ENCODE measurements at places on chromosomes 7 and 10. TPM values are rescaled to one million over a fixed set of nuclear protein-coding genes. Genes with fewer than 3 reads are reported as not detected.

- DNase-seq = no peak
- H3K36me3 ChIP-seq = no peaks in the 10 kb centered on the region
- no peak overlapping the region for H3K27ac ChIP-seq
- H3K4me3 ChIP-seq = no peak overlapping the region
- H3K4me1 ChIP-seq = peaks cover 6% of the 10 kb centered on the region
- no peaks in the 10 kb centered on the region for H3K27me3 ChIP-seq
These were observed 54.4 kb downstream of the ZNF800 start for GRCh38 chr7:127338122-127338521.

GRCh38 chr7:114941692-114942091 lies 19.8 kb downstream of the MDFIC start:
- H3K4me3 ChIP-seq = no peak overlapping the region
- DNase-seq = no peak
- no peak overlapping the region for H3K27ac ChIP-seq
- peaks cover 61% of the 10 kb centered on the region for H3K4me1 ChIP-seq
- H3K27me3 ChIP-seq = no peaks in the 10 kb centered on the region

DNA sequence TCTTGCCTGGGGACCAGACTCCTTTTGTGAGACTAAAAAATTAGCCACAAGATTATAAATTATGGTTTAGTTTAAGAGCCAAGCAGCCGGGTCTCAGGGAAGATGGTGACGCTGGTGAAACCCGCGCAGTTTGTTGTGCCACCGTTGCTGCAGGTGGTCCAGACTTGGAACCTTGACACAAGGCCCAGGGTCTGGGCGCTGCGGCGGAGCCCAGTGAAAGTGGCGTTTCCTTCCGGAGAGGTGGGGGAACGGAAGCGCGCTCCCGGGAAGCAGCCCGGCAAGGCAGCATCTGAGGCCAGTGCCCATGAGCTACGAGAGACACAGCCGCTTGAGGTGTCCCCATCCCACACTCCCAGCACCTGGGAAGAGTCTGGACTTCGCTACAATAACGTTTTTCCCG lies 131.6 kb downstream of the SKIDA1 start:
- H3K36me3 ChIP-seq = no peaks in the 10 kb centered on the region
- no peak overlapping the region for H3K4me3 ChIP-seq
- peaks cover 6% of the 10 kb centered on the region for H3K4me1 ChIP-seq
- DNase-seq = no peak

DNA sequence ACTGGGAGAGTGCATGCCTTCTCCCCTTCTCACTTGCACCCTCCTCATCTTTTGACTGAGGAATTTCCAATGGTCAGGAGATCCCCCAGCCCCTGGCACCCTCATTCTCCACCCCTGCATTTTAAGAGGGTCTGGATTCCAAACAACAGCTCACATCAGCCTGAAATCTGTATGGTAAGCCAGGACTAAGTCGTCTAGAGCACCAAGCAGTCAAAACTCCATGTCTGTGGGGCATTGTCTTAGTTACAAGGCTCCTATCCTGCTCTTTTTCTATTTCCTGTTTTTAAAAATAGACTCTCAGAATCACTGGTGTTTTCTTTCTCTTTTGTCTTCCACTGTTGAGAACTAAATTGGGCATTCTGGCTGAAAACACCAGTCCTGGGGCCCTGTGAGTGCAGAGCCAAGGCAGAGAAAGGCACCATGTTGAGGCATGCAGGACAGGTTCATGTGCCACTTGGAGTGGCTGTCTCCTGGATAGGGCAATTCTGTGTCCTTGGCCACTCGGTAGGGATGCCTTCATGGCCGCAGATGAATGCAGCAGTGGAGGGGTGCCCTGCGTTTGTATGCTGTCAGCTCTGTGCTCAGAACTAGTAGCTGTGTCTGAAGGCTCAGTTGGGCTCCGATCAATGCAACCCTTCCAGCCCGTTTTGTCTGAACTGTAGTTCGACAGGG lies 216.6 kb upstream of the YAE1 start:
- no peaks in the 10 kb centered on the region for H3K27me3 ChIP-seq
- H3K36me3 ChIP-seq = no peaks in the 10 kb centered on the region
- peaks cover 14% of the 10 kb centered on the region for H3K4me1 ChIP-seq
- no peak overlapping the region for H3K4me3 ChIP-seq

DNA sequence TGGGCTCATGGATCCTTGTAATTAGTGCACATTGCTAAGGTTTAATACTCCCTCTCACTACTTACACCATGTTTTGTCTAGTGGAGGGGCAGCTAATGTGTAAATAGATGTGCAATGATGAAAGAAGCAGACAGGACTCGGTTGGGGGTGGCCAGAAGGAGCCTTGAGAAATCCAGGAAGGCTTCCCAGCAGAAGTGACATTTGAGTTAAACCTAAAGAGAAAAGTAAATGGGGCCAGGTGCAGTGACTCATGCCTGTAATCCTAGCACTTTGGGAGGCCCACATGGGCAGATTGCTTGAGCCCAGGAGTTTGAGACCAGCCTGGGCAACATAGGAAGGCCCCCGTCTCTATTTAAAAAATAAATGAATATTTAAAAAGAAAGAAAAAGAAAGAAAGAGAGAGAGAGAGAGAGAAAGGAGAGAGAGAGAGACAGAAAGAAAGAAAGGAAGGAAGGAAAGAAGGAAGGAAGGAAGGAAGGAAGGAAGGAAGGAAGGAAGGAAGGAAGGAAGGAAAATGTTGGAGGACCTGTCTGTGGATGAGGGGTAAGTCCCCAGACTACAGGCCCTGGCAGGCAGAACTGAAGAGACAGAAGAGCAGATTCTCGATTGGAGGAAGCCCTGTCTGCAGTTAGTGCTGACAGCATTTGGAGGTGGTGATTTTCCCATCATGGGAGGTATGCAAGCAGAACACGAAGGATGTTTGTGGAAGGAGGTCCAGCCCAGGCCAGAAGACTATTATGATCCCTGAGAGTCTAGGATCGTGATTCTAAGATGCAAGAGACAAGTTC lies 3.6 kb downstream of the ELN start:
- peak overlapping the region; percentile 67 for H3K4me3 ChIP-seq
- H3K36me3 ChIP-seq = peaks cover 16% of the 10 kb centered on the region
- no peak for DNase-seq
- peak overlapping the region; percentile 92 for H3K27ac ChIP-seq

DNA sequence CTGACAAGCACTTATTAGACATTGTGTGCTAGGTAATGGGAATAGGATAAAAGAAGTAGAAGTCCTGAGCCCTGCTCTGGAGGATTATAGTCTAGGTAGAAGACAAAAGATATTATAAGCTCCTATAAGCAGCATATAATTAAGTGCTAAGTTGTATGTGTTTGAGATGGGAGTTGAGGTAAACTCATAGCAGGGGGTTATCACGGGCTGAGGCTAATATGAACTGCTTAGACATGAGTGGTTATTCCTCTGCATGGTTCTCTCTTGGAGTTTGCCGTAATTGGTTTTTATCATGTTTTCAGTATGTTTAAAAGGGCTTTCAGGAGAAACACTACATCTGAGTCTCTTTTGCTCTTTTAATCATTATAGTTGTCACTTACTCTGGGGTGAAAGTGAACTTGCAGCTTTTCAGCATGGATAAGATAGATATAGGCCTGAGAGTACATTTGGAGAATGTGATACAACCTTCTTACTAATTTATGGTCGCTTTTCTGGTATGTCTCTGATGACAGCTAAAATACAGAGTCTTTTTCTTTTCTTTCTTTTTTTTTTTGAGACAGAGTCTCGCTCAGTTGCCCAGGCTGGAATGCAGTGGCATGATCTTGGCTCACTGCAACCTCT lies 39.0 kb downstream of the SMNDC1 start:
- DNase-seq = no peak
- peaks cover 99% of the 10 kb centered on the region for H3K4me1 ChIP-seq
- no peaks in the 10 kb centered on the region for H3K27me3 ChIP-seq

DNA sequence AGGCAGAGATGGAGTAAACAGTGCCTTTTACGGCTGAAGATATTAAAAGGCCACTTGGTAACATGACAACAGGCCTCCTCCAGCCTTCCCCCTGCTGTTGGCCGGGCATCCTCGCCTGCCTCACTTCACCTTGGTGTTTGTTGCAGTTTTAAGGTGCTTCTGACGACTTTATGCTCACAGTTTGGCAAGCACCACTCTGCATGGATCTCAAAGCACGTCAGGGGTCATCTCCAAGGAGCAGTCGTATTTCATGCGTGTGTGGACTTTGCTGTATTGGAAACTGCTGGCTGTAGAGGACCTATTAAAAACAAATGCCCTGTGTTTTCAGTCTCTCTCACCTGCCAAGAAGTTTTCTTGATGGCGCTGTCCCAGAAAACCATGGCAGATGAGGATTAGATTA lies 483.1 kb downstream of the RPS24 start:
- no peaks in the 10 kb centered on the region for H3K36me3 ChIP-seq
- peak overlapping the region; percentile 74 for H3K27ac ChIP-seq
- H3K4me1 ChIP-seq = peaks cover 68% of the 10 kb centered on the region
- H3K4me3 ChIP-seq = no peak overlapping the region
- no peaks in the 10 kb centered on the region for H3K27me3 ChIP-seq
- peak; percentile 92 for DNase-seq

DNA sequence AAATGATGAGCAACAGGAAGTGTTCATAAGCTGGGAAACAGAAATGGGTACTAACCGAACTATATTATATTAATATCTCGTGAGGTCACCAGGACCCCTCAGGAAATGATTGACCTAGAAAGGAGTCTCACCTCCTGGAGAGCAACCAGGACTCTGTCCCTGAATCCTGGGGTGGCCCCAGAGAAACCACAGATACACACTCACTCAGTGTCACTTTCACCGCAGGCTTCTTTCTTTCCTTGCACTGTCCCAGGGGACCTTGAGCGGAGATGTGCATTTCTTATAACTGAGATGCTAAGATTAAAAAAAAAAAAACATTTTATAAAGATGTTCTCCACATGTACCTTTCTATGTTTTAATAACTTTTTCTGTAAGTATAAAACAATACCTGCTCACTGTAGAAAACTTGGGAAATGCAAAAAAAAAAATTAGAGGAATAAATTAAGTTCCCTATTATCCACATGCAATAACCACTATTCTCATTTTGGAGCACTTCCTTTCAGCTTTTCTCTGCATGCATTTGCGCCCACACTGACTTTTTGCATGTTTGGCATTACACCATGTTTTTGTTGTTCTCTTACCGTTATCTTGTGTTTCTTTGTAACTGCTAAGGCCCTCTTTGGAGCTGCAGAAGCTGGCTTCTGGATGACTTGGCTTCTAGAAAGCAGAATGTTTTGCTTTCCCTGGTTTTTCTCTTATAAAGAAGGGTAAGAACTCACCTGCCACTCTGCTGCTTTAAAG lies 15.0 kb downstream of the NOD1 start:
- peaks cover 65% of the 10 kb centered on the region for H3K4me1 ChIP-seq
- no peaks in the 10 kb centered on the region for H3K36me3 ChIP-seq
- DNase-seq = no peak
- H3K27me3 ChIP-seq = no peaks in the 10 kb centered on the region

DNA sequence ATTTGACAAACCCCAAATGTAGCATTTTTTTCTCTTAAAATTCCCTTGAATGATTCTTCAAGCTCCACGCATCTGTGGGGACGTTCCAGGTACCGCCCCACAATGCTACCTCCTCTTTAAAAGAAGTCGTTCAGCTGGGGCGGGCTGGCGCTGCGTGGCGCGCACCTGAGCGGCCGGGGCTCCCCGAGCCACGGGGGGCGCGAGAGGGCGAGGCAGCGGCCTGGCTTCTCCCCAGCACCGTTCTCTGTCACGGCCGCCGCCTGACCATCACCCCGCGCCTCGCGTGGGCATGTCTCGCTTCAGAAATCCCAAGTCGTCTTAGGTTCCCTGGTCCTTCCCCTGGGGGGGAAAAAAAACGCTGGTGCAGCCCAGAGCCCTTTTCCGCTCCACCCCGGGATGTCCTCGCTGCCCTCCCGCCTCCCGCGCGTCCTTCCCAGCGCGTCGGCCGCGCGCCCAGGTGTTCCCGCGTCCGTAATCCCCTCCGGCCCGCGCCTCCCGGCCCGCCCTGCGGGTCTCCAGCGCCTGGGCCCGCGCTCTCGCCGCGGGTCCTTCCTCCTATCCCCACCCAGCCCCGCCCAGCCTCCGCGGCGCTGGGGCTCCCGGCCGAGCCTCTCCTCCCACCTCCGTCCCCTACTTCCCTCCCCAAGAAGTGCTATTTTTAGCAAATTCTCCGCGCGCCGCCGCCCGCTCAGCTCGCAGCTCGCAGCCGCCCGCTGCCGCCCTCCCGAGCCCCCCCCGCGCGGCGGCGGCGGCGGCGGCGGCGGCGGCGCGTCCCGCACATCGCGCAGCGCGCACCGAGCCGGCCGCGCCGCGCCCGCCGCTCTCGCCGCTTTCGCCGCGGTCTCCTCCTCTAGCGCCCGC lies 58.7 kb upstream of the PRPS1L1 start:
- no peaks in the 10 kb centered on the region for H3K36me3 ChIP-seq
- peak overlapping the region; percentile 88 for H3K27ac ChIP-seq
- peak overlapping the region; percentile 94 for H3K4me3 ChIP-seq
- H3K27me3 ChIP-seq = no peaks in the 10 kb centered on the region
- no peak for DNase-seq
- H3K4me1 ChIP-seq = peaks cover 34% of the 10 kb centered on the region

- peaks cover 50% of the 10 kb centered on the region for H3K36me3 ChIP-seq
- H3K27me3 ChIP-seq = no peaks in the 10 kb centered on the region
- H3K4me1 ChIP-seq = peaks cover 22% of the 10 kb centered on the region
- peak overlapping the region; percentile 24 for H3K27ac ChIP-seq
- no peak overlapping the region for H3K4me3 ChIP-seq
- DNase-seq = no peak
These were observed 29.1 kb downstream of the TNRC18 start for GRCh38 chr7:5394264-5395105.

DNA sequence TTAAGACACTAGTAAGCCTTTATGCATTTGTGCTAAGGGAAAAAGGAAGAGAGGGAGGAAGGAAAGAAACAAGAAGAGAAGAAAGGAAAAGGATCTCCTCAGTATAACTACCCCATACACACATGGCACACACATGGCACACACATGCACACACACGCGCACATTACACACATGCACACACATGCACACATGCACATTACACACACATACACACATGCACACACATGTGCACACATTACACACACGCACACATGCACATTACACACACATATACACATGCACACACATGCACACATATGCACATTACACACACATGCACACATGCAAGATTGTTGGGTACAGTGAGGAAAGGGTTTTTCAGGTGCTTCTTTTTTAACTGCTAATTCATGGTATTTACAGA lies 311.2 kb downstream of the SKIDA1 start:
- H3K4me1 ChIP-seq = no peaks in the 10 kb centered on the region
- peak; percentile 37 for DNase-seq
- H3K4me3 ChIP-seq = no peak overlapping the region

GRCh38 chr7:34652809-34653208 lies 5.2 kb upstream of the NPSR1 start:
- no peak overlapping the region for H3K27ac ChIP-seq
- H3K4me1 ChIP-seq = no peaks in the 10 kb centered on the region
- no peaks in the 10 kb centered on the region for H3K27me3 ChIP-seq
- H3K36me3 ChIP-seq = no peaks in the 10 kb centered on the region

- H3K4me3 ChIP-seq = no peak overlapping the region
- no peaks in the 10 kb centered on the region for H3K27me3 ChIP-seq
- no peak for DNase-seq
- H3K4me1 ChIP-seq = no peaks in the 10 kb centered on the region
- H3K36me3 ChIP-seq = no peaks in the 10 kb centered on the region
These were observed 131.9 kb downstream of the CDH23 start for GRCh38 chr10:71528371-71529206.

The TBC1D12 gene
- total RNA-seq = 17.9 TPM

The CTAGE8 gene
- 0.42 TPM for total RNA-seq

The OPALIN gene
- not detected for total RNA-seq

The IDI2 gene
- not detected for total RNA-seq

The NRP1 gene
- 53.1 TPM for total RNA-seq

The SEC23IP gene
- total RNA-seq = 24.4 TPM

The PTPRN2 gene
- 2.1 TPM for total RNA-seq

The SYT15B gene
- 4.2 TPM for total RNA-seq

The NME8 gene
- 0.57 TPM for total RNA-seq

The SPDYE1 gene
- total RNA-seq = not detected

The SDK1 gene
- total RNA-seq = 15.0 TPM

The KCNIP2 gene
- 0.75 TPM for total RNA-seq

The RBM20 gene
- total RNA-seq = 7.7 TPM

The STOX1 gene
- 3.0 TPM for total RNA-seq

The MCM7 gene
- total RNA-seq = 39.4 TPM
